GF-D8 (cell line): ENCODE measurements at places on chromosomes 7 and 10.

GRCh38 chr10:8069108-8069507 is 14.6 kb downstream of the GATA3 start:
- DNase-seq: no peak

DNA sequence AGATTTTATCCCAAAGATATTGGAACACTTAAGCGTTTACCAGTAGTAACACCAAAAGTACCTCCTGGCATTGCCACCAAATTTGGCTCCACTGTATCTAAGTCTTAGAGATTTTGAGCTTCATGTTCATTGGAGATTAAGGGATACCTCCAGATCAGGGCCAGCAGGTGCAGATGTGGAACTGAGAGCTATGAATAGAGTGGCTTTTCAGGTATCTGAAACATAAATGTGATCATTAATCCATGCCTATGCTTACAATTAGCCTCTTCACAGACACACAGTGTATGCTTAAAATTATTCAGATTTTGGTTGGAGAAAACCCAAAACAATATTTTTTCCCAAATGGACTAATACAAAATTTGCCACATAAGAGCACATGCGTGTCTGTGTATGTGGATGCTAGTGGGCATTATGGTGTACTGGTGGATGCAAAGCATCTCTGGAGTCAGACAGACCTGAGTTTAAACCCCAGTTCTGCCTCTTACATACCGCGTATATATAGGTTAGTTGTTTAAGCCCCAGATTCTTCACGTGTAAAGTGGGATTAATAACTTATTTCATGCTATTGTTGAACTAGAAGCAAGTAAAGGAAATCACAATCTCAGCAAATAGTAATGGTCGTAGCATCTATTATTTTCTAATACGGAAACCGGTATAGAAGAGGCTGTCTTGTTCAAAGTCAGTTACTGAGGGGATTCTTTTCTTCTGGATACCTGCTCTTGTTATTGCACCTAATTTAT is 6.8 kb upstream of the LRRC4 start:
- no peak for DNase-seq

DNA sequence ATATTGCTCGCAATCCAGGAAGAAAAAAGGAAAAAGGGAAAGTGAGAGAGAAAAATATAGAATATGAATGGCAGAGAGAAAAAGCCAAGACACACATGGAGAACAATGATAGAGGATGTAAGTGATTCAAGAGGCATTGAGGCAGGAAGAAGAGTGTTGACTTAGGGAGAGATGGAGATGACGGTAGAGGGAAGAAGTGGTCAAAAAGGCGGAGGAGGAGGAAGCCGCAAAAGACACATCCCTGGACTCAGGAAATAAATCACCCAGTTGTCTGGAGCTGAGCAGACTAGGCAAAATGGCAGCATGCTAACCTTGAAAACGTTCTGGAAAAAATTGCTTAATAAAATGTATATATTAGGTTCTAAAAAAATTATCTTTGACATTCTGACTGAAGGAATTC is 17.7 kb upstream of the GPR37 start:
- DNase-seq: no peak

DNA sequence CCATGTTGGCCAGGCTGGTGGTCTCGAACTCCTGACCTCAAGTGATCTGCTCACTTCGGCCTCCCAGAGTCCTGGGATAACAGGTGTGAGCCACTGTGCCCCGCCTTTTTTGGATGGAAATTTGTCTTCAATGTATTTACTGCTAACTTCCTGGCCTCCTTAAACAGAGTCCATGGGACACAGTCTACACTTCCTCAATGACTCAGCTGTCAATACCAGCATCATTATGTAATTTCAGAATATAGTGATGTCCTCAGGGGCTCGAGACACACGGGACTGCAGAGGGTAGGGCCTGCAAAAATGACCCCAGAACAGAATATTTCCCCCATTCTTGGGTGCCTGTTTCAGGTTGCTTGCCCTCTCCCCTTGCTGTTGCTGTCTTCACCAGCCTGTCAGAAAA is 31.1 kb downstream of the CAMK2G start:
- no peak for DNase-seq

GRCh38 chr10:34728361-34728760 is 86.7 kb downstream of the PARD3 start:
- no peak for DNase-seq

- DNase-seq: no peak
Measured at GRCh38 chr7:106110885-106111654, 1.0 kb downstream of the SYPL1 start.

- DNase-seq: no peak
Measured at GRCh38 chr7:138243430-138243829, 167.2 kb downstream of the AKR1D1 start.

GRCh38 chr7:76260171-76260703 is 42.2 kb upstream of the HSPB1 start:
- no peak for DNase-seq

DNA sequence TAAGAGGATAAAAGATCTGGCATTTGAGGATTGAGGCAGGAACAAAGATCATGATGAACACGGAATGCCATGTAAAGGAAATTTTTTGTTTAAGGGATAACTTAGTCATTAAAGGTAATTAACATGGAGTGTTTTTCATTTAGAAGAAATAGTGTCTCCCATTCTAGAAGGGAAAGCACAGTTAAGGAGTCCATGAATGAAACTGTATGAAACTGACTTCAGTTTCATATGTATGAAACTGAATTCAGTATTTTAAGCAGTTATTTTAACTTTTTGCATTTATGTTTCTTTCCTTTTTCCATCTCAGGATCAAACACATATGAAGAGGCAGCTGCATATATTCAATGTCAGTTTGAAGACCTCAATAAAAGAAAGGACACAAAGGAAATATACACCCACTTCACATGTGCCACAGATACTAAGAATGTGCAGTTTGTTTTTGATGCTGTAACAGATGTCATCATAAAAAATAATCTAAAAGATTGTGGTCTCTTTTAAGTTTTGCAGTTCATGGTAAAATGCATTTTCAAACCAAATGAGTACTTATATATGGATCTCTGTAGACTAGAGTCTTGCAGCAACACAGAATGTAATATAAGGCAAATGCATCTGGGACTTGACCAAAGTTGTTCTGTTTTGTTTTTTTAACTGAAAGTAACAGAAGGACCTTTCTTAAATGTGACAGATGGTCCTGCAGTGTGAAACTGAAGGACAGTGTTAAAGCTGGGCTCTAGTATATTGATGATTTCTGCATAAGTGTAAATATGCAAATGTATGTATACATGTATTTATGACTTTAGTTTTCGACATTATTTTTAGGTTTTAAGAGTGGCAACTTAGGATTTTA is 82.6 kb downstream of the GNAI1 start:
- no peak for DNase-seq

DNA sequence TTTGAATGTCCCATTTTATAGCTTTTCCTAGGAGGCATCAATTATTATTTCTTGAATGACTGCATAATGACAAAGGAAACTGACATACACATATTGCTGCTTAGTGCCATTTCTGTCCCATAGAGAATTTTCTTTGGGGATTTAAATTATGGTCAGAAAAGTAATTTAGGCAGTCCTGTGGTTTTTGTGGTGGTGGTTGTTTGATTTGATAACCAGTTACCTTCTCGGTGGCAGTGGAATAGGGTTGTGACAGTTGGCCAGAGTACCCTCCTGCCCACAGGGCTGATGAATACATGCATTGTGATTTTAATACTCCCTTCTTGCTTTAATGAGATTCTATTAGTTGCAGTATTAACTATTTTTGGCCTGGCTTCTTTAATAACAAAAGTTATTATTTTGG is 6.6 kb upstream of the SGCE start:
- DNase-seq: no peak

DNA sequence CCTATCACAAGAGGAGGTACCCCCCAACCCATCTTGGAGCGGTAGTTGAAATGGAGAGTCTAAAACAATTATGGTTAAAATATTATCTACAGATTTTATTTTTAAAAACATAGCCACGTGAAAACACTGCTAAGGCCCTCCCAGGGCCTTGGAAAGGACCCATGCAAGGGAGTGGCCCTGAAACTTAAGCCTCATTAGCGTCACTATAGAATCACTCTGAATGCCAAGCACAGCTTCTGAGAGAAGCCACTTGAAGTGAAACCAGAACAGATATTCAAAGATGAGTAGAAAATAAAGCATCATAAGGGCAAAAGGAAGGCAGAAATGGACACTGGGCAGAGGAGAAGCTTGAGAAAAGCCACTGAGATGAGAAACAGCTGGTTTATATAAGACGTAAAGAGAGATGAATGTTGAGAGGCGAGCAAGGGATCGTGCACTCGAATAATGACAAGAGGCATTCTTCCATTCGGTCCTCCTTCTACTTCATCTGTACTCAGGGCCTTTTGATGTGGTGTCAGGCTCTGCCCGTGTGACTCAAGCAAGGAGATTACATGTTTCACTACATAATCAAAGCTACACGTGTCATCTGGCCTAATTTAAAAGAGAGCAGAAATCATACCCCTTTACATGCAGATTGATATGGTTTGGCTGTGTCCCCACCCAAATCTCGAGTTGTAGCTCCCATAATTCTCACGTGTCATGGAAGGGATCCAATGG is 33.4 kb upstream of the SLC39A12 start:
- no peak for DNase-seq

DNA sequence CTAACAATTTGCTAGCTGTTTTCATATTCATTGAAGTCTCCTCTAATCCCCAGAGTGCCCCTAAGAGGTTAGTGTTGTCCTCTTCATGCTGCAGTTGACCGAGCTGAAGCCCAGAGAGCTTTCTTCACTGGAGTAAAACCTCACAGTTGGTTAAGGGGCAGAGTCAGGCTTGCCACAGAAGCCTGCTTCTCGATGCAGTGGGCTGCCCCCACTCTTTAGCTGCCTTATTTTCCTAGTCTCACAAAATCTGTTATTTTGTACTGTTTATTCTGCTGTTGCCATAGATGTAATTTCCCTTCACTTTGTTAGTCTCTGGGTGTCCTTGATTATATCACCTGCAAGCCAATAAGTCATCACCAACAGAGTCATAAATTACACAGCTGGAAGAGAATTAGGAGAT is 56.3 kb upstream of the ZPBP start:
- DNase-seq: no peak

DNA sequence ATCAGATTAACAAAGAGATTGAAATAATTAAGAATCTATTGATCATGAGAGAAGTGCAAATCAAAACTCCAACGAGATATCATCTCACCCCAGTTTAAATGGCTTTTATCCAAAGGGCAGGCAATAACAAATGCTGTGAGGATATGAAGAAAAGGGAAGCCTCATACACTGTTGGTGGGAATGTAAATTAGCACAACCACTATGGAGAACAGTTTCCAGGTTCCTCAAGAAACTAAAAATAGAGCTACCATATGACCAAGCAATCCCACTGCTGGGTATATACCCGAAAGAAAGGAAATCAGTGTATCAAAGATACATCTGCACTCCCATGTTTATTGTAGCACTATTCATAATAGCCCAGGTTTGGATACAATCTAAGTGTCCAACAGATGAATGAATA is 13.8 kb downstream of the FGL2 start:
- DNase-seq: no peak

- DNase-seq: no peak
Measured at GRCh38 chr10:83522881-83523386, 616.4 kb upstream of the GHITM start.

- DNase-seq: no peak
Measured at GRCh38 chr7:84975586-84976185, 211.2 kb downstream of the SEMA3D start.

- no peak for DNase-seq
Measured at GRCh38 chr10:28612877-28613276, 64.4 kb upstream of the BAMBI start.

- DNase-seq: no peak
Measured at GRCh38 chr7:36854652-36855051, 130.4 kb upstream of the AOAH start.

DNA sequence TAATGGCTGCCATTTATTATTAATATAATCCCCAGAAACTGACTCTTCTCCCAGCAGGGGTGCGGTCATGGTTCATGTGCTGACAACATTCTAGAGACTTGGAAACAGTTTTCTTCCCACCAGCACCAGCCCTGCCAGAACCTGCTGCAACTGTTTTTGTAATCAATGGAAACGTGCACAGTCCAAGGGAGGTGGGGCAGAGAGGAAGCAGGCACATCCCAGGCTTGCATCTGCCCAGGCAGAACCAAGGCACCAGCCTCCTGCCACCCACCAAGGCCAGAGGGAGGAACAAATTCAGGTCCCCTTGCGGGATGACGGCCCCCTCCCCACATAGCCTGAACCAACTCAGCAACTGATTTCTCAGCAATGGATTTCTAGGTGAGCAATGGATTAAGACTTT is 119.0 kb downstream of the OAT start:
- no peak for DNase-seq

- no peak for DNase-seq
Measured at GRCh38 chr10:16954280-16955030, 137.2 kb upstream of the RSU1 start.

- DNase-seq: no peak
Measured at GRCh38 chr7:26699766-26700165, 164.6 kb downstream of the SKAP2 start.

DNA sequence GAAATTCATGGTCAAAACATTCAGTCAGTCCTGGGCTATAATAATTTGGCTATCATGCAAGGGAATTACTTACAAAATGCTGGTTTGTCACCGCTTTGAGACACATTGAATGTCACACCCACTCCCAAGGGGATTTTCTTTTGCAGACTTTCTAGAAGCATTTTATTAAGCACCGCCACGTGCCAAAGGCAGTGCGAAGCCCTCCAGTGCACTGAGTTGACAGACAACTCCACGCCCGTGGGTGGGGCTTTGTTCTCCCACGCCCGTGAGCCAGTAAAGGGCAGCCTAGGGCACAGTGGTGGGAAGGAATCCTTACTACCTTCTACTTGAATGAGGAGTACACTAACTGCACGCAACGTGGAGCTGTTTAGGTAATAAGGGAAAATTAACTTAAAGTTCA is 515.8 kb downstream of the KCNMA1 start:
- DNase-seq: no peak

DNA sequence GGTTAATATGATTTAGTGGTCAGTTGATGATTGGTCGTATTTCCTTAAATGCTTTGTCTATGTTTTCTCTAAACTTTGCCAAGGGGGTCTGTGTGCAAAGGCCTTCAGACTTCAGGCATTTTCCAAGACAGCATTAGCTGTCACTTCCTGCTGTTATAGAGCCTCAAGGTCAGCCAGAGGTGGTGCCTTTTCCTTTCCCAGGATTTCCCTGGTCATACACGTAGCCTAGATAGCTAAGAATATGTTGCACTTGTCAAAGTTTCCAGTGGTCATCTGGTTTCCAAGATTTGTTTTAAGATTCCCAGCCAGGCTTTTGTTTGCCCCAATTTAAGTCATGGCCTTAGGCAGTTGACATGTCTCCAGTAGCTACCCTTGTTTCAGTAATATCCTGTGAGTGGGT is 133.2 kb upstream of the IGFBP3 start:
- DNase-seq: no peak
